Stimulated activated CD8-positive, alpha-beta memory T cell treated with anti-CD3 and anti-CD28 coated beads, Interleukin-4, amount 100 ng/mL, for 48 hours (primary cell): ENCODE measurements at places on chromosomes 12 and 14.

DNA sequence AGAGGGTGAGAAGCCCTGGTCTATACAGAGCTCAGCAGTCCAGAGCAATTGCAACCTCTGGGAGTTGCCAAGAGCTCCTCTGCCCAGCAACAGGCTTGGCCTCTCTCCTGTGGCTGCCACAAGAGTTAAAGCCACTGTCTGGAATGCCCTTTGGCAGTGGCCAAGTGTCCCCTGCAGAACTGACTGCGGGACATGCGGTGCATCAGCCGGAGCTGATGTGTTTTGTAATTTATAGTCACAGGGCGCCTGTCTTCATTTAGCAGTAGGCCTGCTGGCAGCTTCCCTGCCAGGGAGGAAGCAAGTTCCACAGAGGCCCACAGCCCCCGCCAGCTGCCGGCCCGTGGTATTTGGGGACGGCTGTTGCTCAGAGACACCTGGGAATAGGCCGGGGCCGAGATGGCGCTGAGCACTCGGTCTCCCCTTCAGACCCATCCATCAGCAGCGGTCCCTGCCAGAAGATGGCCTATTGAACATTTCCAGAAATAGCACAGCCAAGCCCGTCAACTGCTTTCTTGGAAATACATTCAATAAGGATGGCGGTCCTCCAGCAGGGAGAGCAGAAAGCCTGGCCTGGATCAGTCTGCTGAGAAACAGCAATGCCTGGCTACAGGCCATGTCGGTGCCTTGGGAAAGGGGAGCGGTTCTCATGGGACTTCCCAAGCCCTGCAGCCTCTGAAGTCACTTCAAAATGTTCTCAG is 217.4 kb downstream of the CRADD start:
- DNase-seq: no peak

- no peak for DNase-seq
Observed at GRCh38 chr14:53192052-53192760, 39.1 kb upstream of the DDHD1 start.

GRCh38 chr12:112685321-112685720 is 106.2 kb upstream of the RPH3A start:
- DNase-seq: no peak

GRCh38 chr12:9899209-9899608 is 17.9 kb downstream of the KLRF2 start:
- DNase-seq: no peak

DNA sequence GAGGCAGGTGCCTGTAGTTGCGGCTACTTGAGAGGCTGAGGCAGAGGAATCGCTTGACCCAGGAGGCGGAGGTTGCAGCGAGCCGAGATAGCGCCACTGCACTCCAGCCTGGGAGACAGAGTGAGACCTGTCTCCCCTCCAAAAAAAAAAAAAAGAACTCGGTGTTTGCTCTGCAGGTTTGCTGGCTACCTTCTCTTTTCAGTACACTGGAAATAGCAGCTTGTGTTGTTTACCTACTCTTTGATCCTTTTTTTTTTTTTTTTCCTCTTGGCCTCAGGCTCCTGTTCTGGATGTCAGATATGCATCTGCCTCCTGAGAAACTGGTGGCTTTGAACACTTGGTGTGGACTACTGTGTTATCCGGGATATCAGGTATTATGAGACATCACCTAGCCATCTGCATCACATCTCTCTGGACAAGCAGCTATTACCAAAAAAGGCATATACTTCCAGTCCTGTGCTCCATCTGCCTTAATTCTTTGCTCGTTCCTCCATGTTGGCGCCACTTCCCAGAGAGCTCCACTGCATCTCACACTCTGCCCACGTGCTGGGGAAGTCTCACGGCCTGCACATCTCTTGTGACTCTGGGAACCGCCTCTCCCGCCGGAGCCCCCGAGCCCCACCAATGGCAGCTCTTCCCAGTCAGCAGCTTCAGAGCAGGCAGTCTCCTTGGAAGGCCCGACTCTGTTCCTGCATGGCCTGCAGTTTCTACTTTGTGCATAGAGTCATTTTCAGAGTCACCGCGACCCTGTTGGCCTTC is 50.9 kb upstream of the TRAF3 start:
- DNase-seq: no peak

- DNase-seq: no peak
Observed at GRCh38 chr12:117522559-117522958, 161.1 kb upstream of the NOS1 start.
